Activated CD8-positive, alpha-beta memory T cell treated with anti-CD3 and anti-CD28 coated beads, Interleukin-2, amount 50 U/mL, for 48 hours (primary cell): ENCODE measurements at places on chromosomes 16 and 17.
A peak's percentile ranks its signal among the peaks of the same experiment; 100 is the strongest.

DNA sequence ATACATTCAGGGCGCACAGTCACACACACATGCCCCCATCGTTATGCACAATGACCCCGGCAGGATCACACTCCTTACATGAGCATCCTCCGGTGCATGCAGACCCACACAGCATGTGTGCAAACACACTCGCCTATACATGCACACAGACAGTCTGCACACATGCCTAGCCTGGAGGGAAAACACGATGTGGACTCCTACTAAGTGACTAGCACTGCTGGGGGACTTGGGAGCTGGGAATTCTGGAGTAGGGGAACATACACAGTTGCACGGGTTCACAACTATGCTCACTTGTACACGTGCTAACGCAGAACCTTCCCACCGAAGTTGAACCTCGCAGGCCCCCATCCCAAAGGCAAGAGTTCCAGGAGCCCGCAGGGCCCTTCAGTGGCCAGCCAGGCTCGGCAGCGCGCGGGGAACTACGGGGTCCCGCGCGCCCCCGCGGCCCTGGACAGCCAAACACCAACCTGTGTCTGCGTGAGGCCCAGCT lies 2.0 kb downstream of the DLX3 start:
- DNase-seq: peak; percentile 57

DNA sequence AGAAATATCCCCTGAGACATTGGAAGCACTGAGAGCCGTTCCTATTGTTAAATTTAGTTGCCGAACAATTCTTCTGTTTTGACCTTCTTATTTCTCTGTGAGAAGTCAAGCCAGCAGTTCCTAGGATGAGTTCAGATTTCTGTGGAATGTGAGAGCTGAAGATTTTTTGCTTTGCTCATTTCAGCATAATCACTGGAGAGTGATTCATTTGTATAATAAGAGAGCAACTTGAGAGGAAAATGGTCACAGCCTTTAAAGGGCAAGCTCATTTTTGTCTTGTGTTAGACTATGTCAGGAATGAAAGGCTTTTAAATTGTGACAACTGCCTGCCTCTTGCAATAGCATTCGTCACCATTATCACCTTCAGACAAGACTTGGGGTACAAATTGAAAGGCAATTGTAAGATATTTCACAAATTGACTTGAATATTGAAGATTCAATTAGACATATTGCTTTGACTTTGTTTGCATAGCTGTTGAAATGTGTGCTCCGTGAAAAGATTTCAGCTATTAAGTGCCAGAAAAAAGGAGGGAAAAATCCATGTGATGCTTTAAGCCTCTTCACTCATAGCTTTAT lies 900.0 kb upstream of the GOT2 start:
- DNase-seq: no peak

DNA sequence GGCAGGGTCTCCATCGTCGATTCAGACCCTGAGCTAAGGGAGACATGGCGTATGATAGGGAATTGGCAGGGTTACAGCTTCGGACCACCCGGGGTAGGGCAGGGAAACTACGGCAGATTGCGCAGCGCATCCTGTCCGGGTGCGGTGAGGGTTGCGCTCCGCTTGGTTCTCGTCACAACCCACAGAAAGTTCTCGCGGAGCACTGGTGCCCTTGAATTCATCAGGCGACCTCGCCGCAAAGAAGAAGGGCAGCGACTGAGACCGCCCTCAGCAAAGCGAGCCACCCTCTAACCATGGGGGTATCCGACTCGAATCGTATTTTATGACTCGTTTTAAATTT lies 1.2 kb downstream of the HS3ST3B1 start:
- DNase-seq: no peak

DNA sequence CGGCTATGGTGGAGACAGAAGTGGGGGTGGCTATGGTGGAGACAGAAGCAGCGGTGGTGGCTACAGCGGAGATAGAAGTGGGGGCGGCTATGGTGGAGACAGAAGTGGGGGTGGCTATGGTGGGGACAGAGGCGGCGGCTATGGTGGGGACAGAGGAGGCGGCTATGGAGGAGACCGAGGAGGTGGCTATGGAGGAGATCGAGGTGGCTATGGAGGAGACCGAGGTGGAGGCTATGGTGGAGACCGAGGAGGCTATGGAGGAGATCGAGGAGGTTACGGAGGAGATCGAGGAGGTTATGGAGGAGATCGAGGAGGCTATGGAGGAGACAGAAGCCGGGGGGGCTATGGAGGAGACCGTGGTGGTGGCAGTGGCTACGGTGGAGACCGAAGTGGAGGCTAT lies 24.1 kb downstream of the HEATR9 start:
- DNase-seq: no peak

DNA sequence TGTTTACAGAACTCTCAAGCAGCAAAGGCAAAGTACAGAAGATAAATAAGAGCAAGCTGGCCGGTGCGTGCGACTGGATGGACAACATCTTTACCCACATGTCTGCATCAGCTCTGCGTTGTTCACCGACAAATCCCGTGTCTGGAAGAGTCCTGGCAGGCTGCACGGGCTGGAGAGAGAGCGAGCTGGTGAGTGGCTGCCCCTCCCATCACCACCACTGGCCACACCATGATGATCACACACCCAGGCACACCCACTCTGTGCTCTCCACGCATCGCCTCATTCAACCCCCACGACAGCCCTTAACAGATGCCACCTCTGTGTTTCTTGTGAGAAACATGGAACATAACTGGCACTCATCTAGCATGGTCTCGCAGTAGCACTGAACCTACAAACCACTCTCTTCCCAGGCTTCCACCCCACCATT lies 59.2 kb downstream of the ANKRD11 start:
- no peak for DNase-seq

DNA sequence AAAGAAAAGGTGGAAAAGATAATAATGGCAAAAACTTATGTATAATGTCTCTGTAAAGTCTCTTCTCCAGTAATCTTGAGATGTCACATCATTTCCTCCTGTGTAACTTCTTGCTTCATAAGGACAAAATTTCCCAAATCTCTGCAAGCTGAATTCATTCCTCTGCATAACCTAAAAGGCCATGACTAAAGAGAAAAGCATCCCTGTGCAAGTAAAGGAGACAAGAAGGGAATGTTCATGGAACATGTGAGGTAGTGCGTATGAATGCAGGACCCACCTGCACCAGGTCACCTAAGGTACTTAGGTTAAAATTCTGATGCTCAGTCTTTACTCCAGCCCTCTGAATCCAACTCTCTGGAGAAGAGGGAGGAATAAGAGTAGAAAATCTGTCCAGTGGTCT lies 46.9 kb upstream of the NLK start:
- no peak for DNase-seq

- peak; percentile 97 for DNase-seq
Measured at GRCh38 chr17:1516388-1517161, at the start of gene INPP5K. INPP5K (minus strand) TSS chr17:1516612; CDS start chr17:1516499, 113 bp downstream.

GRCh38 chr16:58508671-58509251 lies 6.6 kb upstream of the SETD6 start:
- no peak for DNase-seq

DNA sequence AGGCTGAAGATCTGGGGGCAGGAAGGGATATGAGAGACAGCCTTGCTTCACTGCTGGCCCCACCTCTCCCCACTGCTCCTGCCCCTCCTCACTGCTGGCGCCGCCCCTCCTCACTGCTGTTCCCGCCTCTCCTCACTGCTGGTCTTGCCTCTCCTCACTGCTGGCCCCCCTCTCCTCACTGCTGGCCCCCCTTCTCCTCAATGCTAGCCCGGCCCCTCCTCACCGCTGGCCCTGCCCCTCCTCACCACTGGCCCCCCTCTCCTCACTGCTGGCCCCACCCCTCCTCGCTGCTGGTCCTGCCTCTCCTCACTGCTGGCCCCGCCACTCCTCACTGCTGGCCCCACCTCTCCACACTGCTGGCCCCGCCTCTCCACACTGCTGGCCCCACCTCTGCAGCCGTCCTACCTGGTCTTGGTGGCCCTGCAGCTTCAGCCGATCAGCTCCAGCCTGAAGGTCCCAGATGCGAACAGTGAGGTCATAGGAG lies 9.5 kb upstream of the PAM16 start:
- DNase-seq: no peak

DNA sequence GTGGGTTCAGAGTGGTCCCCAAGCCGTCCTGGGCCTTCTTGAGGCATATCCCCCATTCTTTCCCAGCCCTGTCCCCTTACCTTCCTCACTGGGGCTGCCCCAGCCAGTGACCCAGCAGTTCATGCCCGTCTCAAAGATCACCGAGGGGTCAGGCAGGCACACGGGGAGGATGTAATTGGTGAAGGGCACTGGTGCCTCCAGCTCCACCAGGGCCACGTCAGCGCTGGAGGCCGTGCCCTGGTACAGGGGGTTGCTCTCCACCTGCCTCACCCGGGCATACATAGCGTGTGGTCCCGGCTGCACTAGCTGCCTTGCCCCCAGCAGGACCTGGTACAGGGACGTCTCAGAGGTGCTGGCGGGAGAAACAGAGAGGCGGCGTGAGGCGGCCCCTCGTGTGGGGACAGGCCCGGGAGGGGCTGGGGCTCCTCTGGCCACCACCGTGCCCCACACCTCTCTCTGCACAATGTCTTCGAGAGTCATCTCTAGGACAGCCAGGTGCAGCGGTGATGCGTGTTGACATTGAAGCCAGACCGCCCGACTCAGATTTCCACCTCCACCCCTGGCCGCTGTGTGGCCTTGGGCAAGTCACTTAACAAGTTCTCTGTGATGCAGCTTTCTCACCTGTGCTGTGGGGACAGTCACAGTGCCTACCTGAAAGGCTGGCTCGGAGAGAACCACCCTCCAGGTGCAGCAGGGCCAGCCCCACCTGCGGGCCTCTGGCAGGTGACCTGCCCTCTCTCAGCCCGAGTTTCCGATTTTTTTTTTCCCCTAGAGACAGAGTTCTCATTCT lies 5.8 kb downstream of the PRSS27 start:
- no peak for DNase-seq

DNA sequence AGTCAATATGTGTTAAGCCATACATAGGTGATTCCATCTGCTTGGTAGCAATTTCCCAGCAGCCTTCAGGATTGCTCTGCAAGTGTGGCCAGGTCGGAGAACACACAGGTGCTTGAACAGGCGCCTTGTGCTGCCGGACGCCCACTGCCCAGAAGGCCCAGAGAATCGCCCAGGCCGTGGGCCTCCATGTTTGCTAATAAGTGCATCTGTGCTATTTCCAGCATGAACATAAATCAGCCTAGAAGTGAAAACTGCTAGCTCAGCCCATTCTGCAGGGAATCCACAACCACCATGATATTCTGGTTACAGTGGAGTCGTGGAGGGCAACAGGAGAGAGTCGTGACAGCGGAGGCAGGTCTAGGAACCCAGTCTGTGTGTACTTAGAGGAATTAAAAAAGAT lies 78.1 kb downstream of the ZFHX3 start:
- DNase-seq: no peak

GRCh38 chr16:57544124-57544653 lies 1.7 kb downstream of the ADGRG5 start:
- peak; percentile 52 for DNase-seq

GRCh38 chr16:57600952-57601580 lies 27.4 kb upstream of the ADGRG1 start:
- DNase-seq: peak; percentile 50

GRCh38 chr16:54817432-54817831 lies 113.2 kb upstream of the IRX5 start:
- no peak for DNase-seq

DNA sequence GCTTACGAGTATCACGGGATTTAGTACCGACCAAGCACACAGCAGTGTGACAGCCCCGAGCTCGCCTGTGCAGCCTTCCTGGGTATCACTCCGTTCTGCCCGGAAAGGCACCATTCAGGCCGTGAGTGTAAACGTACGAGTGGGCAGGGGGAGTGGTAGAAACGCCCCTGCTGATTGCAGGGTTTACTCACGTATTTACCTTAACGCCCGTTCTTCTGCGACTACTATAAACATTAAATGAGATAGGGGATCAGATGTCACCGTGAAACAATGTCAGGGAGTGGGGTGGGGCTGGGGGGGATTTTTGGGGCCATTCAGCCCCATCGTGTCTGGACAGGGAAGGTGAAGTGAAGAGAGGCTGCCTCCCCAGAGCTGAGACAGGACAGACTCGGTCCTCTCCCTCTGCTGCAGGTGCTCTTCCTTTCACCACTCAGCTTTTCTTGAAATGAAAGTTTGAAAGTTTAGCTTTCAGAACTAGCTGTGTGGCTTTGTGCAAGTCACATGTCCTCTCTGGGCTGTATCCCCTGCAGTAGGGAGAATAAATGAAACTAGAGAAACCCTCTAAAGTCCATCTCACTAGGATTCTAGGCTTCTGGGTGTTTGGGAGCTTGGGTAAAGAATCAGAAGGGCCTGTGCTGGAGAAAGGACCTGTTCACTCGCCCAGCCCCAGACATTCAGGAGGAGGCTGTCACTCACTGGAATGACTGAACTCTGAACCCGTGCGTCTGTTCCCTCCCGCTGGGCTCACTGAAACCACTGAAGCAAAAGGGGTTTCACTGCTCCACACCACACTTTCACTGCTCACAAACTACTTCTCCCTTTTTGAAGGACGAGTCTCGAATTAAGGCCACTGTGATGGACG lies 66.7 kb downstream of the RPA1 start:
- DNase-seq: no peak
